ENCODE measurements at places on chromosomes 11 and 22. TPM values are rescaled to one million over a fixed set of nuclear protein-coding genes. Genes with fewer than 3 reads are reported as not detected.

DNA sequence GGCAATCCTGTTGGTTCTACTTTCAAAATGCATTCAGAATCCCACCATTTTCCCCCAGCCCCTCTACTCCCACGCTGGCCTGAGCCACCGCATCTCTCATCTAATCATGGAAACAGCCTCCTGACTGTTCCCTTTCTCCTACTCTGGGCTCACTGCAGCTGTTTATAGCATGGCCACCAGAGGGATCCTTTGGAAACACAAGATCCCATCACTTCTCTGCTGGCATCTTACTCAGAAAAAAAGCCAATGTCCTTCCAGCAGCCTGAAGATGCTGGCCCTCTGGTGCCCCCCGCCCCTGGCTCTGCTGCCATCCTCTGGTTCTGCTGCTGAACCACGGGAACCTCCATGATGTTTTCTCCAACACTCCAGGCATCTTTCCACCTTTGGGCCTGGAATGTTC, 11.1 kb downstream of the MS4A8 start:
- DNase-seq = peak; percentile 23
- H3K4me3 ChIP-seq = no peak overlapping the region
- H3K27ac ChIP-seq = peak overlapping the region; percentile 15

GRCh38 chr11:117851106-117851505, 25.4 kb downstream of the FXYD6 start:
- H3K27me3 ChIP-seq = no peaks in the 10 kb centered on the region
- H3K36me3 ChIP-seq = no peaks in the 10 kb centered on the region
- H3K4me3 ChIP-seq = no peak overlapping the region
- H3K4me1 ChIP-seq = no peaks in the 10 kb centered on the region
- peak overlapping the region; percentile 9 for H3K27ac ChIP-seq
- DNase-seq = no peak

- H3K4me1 ChIP-seq = peaks cover 8% of the 10 kb centered on the region
- no peaks in the 10 kb centered on the region for H3K36me3 ChIP-seq
- no peaks in the 10 kb centered on the region for H3K27me3 ChIP-seq
- DNase-seq = no peak
Measured at GRCh38 chr11:27331981-27332380, 31.0 kb downstream of the CCDC34 start.

- H3K27me3 ChIP-seq = no peaks in the 10 kb centered on the region
- no peaks in the 10 kb centered on the region for H3K36me3 ChIP-seq
- DNase-seq = no peak
- H3K4me1 ChIP-seq = peaks cover 6% of the 10 kb centered on the region
- H3K4me3 ChIP-seq = peak overlapping the region; percentile 24
- H3K27ac ChIP-seq = peak overlapping the region; percentile 70
Measured at GRCh38 chr22:43923191-43923590, 414 bp upstream of the PNPLA3 start.

GRCh38 chr11:46711303-46711702, 7.7 kb upstream of the F2 start:
- no peak overlapping the region for H3K4me3 ChIP-seq
- no peaks in the 10 kb centered on the region for H3K36me3 ChIP-seq
- H3K4me1 ChIP-seq = no peaks in the 10 kb centered on the region
- DNase-seq = no peak
- H3K27ac ChIP-seq = peak overlapping the region; percentile 51

- DNase-seq = no peak
- H3K4me1 ChIP-seq = no peaks in the 10 kb centered on the region
- no peaks in the 10 kb centered on the region for H3K27me3 ChIP-seq
- H3K4me3 ChIP-seq = no peak overlapping the region
Measured at GRCh38 chr11:127275774-127276173, 275.2 kb upstream of the KIRREL3 start.

DNA sequence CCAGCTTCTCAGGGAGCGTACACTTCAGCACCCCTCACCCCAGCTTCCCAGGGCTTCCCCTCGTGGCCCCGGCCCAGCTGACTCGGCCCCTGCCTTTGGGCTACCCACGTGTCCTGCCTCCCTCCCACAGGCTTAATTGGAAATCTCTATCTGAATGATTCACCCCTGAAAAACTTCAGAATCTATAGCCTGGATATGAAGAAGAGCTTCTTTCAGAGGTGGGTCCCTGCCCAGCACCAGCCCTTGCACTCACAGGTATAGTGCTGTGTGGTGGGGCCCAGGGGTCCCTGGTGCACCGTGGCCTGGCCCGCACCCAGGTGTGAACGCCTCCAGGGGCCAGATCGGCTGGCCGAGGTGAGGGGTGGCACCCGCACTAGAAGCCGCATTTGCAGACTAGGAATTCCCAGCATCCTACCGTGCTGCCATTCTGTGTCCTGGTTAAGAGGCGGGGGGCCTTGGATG, 38.4 kb downstream of the B3GAT1 start:
- H3K4me3 ChIP-seq = no peak overlapping the region
- H3K4me1 ChIP-seq = no peaks in the 10 kb centered on the region
- no peaks in the 10 kb centered on the region for H3K27me3 ChIP-seq
- no peak for DNase-seq
- H3K27ac ChIP-seq = no peak overlapping the region
- no peaks in the 10 kb centered on the region for H3K36me3 ChIP-seq

- no peak overlapping the region for H3K4me3 ChIP-seq
- peak; percentile 8 for DNase-seq
- H3K36me3 ChIP-seq = no peaks in the 10 kb centered on the region
- no peaks in the 10 kb centered on the region for H3K4me1 ChIP-seq
- no peak overlapping the region for H3K27ac ChIP-seq
- no peaks in the 10 kb centered on the region for H3K27me3 ChIP-seq
Measured at GRCh38 chr11:84524422-84525051, 1102.6 kb downstream of the DLG2 start.

DNA sequence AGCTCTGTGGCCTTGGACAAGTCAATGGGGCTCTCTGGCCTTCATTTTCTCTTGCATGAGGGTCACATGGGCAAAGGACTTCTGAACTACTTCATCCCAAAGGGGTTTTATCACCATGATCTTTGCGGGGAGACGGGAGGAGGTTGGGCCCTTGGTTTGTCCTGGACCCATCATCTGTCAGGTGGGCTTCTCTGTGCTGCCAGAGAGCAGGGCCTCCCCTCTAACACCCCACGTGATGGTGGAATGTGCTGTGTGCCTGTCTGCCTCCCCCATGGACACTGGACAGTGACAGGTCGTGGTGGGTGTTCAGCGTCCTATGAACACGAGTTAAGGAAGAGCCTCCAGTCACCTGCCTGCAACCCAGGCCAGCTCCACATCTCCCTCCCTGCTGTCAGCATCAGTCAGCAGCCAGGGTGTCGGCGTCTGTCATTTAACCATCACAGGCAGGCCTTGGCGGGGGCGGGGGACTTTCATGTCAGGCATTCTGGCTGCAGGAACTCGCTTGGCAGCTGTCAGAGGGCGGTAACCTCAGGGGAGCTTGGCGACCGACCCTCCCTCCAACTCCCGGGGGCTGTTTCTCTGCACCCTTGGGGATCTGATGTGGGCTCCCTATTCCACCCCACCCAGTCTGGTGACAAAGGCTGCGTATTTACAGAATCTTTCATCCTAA, 2.6 kb upstream of the SUN2 start:
- peaks cover 22% of the 10 kb centered on the region for H3K4me1 ChIP-seq
- no peak for DNase-seq
- no peaks in the 10 kb centered on the region for H3K27me3 ChIP-seq
- no peaks in the 10 kb centered on the region for H3K36me3 ChIP-seq
- H3K4me3 ChIP-seq = no peak overlapping the region
- no peak overlapping the region for H3K27ac ChIP-seq

DNA sequence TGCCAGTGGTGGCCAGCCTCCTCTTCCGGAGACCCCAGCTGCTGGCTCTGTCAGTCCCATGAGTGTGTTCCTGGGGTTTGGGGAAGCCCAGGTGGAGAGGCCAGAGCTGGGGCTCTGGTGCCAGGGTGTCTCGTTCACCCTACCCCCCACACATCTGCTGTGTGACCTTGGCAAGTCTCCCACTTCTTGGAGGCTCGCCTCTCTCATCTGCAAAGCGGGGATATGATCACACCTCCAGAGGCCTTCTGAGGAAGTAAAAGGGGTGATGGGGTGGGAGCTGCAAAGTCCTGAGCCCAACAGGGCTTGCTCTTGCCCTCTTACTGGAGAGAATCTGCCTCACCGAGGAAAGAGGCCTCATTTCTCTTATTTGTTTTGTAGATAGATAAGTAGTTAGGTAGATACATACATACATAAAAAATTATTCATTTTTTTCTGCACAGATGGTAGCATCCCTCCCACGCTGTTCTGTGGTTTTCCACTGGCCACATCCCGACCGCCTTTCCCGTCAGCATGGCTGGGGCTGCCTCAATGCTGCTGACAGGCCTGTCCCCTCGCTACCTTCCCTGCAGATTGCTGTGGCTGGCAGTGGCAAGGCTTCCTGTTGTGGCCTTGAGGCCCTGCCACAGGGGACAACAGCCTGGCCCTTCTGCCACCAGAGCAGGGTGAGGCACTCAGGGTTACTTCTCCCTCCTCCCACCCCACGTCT, 23.9 kb downstream of the MYO7A start:
- no peak for DNase-seq
- no peak overlapping the region for H3K4me3 ChIP-seq
- no peak overlapping the region for H3K27ac ChIP-seq
- H3K27me3 ChIP-seq = no peaks in the 10 kb centered on the region
- no peaks in the 10 kb centered on the region for H3K36me3 ChIP-seq

GRCh38 chr11:115217726-115218311, 286.4 kb downstream of the CADM1 start:
- H3K4me1 ChIP-seq = no peaks in the 10 kb centered on the region
- H3K4me3 ChIP-seq = no peak overlapping the region
- no peaks in the 10 kb centered on the region for H3K36me3 ChIP-seq
- H3K27me3 ChIP-seq = no peaks in the 10 kb centered on the region

DNA sequence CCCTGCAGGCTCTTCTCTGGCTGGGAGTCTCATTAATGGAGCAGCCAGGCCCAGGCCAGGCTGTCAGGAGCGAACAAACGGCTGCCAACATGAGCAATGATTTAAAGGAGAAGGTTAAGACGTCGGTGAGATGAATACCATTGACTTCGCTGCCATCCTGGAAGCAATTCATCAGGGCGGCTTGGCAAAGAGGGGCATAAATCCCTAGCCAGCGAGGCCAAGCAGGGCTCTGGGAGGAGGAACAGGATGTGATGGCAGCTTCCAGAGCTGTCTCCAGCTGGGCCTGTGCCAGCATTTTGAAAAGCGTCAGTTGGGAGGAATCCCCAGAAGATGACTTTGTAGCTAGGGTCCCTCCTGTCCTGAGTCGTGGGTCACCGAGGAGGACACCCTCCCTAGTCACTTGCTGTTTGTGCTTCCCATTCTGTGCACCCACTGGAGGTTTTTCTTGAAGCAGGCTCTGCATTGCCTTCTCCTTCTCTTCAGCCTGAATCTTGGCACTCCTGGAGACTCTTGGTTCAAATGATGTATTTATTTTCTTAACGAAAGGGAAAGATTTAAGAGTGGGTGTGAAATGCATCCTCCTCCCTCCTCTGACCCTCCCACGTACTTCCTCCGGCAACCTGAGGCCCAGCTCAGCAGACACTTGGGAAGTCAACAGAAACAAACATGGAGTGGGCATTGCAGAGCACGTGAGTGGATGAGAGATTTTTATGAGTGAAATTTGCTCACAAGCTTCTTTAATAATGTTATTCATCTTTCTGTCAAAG, 476.3 kb upstream of the CADM1 start:
- H3K36me3 ChIP-seq = no peaks in the 10 kb centered on the region
- H3K4me3 ChIP-seq = no peak overlapping the region
- no peak for DNase-seq
- H3K4me1 ChIP-seq = no peaks in the 10 kb centered on the region
- no peaks in the 10 kb centered on the region for H3K27me3 ChIP-seq

- no peak overlapping the region for H3K27ac ChIP-seq
- no peaks in the 10 kb centered on the region for H3K36me3 ChIP-seq
- no peaks in the 10 kb centered on the region for H3K4me1 ChIP-seq
- no peak for DNase-seq
- no peak overlapping the region for H3K4me3 ChIP-seq
Measured at GRCh38 chr22:39820256-39820655, 73.3 kb downstream of the ENTHD1 start.

DNA sequence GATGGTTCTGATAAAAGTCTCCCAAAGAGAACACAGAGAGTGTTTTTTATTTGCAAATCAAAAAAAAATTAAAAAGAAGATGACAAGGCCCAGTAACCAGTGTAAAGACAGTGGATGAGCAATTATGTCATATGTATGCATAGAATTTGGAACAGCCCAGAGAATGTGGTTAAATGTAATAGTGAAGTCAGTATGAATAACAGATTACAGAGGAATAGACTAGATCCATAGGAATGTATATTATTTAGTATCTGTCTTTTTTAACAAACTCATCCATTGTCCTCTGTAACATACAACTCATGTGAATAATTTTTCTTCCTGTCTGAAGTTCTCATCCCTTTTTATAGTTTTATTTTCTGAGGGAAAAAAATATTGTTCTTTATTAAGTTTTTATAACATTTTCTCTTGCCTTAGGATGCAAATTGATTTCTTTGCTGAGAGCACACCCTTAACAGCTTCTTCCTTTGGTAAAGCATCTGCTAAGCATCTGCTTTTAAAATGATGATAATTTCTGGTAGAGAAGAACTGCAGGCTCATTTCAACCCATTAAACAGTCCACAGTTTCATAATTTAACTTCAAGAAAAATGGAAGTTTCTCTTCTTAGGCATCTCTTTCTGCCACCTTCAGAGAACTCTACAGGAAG, 266.5 kb upstream of the MTNR1B start:
- DNase-seq = no peak
- no peaks in the 10 kb centered on the region for H3K27me3 ChIP-seq
- no peak overlapping the region for H3K4me3 ChIP-seq
- H3K4me1 ChIP-seq = no peaks in the 10 kb centered on the region

GRCh38 chr22:26673486-26673885, 16.1 kb downstream of the MIAT start:
- no peaks in the 10 kb centered on the region for H3K27me3 ChIP-seq
- DNase-seq = peak; percentile 29
- H3K27ac ChIP-seq = peak overlapping the region; percentile 91
- H3K4me1 ChIP-seq = peaks cover 4% of the 10 kb centered on the region

- no peak overlapping the region for H3K27ac ChIP-seq
- no peaks in the 10 kb centered on the region for H3K4me1 ChIP-seq
- H3K4me3 ChIP-seq = no peak overlapping the region
- no peaks in the 10 kb centered on the region for H3K36me3 ChIP-seq
- no peaks in the 10 kb centered on the region for H3K27me3 ChIP-seq
Measured at GRCh38 chr11:26549176-26549575, 22.9 kb downstream of the MUC15 start.

GRCh38 chr11:58927393-58928106, 11.7 kb upstream of the GLYATL1 start:
- peaks cover 36% of the 10 kb centered on the region for H3K4me1 ChIP-seq
- no peaks in the 10 kb centered on the region for H3K27me3 ChIP-seq
- no peaks in the 10 kb centered on the region for H3K36me3 ChIP-seq
- H3K27ac ChIP-seq = peak overlapping the region; percentile 91

- no peaks in the 10 kb centered on the region for H3K27me3 ChIP-seq
- H3K27ac ChIP-seq = no peak overlapping the region
- no peak overlapping the region for H3K4me3 ChIP-seq
- H3K36me3 ChIP-seq = no peaks in the 10 kb centered on the region
- DNase-seq = no peak
- H3K4me1 ChIP-seq = peaks cover 7% of the 10 kb centered on the region
Measured at GRCh38 chr11:45984192-45984591, 61.7 kb downstream of the LARGE2 start.

TRIM49 gene
- not detected for total RNA-seq

OR8A1 gene
- total RNA-seq = not detected

SLC22A9 gene
- total RNA-seq = 36.3 TPM

OOSP3 gene
- not detected for total RNA-seq

C11orf21 gene
- total RNA-seq = not detected

GLB1L3 gene
- not detected for total RNA-seq

OR56A5 gene
- not detected for total RNA-seq

Measured in hepatocyte (in vitro differentiated cells).